ENCODE measurements at places on chromosomes 3 and 15.

GRCh38 chr15:73171711-73172110 is 119.4 kb downstream of the NEO1 start:
- no peak for DNase-seq

- peak; percentile 68 for DNase-seq
These were observed 62.6 kb upstream of the SLC2A2 start for GRCh38 chr3:171088964-171089754.

DNA sequence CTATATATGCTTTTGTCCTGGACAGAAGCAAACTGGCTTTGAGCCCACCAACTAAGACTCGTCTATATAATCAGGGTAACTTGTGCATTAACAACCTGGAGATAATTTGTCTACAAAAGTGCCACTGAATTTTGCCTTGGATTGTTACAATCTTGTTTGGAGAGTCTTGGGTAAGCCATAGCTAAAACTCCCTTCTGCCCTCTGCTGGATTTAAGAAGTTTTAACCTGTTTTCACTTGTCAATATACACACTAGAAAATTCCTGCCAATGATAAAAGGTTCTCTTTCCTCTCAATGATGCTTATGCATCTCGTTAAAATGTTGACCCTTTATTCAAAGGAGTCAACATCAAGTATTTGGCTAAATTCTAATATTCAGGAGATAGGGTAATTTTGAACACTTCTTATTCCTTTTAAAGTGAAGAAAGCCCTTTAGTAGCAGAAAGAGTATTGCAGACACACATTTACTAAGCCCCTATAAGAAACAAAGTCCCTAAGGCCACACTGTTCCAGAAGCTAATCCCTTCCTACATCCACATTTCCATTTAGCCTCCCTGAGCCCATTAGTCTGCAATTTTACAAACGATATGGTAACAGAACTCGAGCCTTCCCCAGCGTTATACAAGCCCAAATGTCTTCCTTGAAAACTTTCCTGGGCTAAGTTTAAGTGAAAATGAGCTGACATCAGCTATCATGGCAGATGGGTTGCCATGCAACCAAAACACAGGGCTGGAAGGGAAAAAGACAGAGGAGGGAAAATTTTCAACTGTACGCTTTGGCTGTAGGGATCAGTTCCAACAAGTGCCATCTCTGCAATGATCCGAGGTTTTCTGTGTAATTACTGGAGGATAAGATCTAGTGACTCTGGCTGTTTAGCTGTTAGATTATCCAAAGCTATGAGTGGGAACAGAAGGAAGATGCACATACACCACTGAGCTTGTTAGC is 75.9 kb upstream of the FGF12 start:
- DNase-seq = no peak

GRCh38 chr3:126924458-126924857 is 58.5 kb upstream of the PLXNA1 start:
- DNase-seq = no peak

GRCh38 chr3:197471221-197472010 is 84.4 kb downstream of the BDH1 start:
- no peak for DNase-seq

DNA sequence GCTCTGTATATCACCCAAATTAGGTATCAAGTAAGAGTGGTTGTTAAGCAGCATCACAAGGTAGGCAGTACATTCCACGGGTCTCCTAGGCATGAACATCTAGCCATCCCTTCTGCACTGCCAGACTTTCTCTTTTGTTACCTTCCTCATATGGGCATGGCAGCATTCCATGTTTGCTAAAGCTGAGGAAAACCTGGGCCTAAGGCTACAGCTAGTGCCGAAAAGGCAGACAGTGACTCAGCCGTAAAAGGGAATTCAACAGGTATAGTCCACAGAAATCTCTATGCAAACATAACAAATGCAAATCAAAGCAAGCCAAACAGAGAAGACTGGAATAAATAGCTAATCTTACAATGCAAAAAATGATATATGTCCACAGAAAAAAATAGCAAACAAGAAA is 645.4 kb downstream of the ZBBX start:
- no peak for DNase-seq

DNA sequence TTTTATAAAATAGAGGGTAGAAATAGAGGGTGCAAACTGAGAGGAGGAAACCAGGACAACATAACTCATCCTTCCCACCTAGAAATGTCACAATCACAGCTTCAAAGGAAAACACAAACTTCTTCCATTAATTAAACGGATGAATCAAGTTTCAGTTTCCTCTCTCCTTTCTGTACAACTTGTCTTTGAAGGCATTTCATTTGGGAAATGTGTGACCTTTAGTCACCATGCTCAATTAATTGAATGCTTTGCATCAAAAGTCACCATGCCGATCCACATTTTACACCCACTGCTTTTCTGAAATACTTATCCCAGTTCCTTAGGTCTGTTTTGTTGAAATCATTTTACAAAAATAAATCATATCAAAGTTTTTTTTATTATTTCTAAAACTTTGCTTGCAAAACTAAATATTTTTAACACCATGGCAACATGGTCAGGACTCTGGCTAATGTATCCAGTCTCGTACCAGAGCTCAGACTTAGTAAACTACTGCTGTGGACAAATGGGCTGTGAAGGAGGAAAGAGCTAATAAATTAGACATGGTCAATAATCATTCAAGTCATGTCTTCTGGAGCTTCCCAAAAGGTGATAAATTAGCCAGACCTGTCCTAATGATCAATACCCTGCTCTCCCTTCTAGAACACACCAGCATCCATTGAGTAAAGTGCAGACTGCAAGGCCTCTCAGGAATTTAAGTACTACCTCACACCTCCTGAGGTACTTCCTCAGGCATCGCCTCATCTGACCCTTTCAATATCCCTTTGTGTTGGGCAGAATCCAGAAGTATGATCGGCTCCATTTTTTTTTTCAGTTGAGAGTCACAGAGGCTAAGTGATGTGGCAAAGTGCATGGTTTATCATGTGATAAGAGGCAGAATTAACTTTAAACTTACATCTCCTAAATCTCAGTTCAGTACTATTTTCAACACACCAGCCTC is 161.3 kb downstream of the GREM1 start:
- DNase-seq = no peak

- no peak for DNase-seq
These were observed 88.2 kb downstream of the AP4E1 start for GRCh38 chr15:50996641-50997040.

DNA sequence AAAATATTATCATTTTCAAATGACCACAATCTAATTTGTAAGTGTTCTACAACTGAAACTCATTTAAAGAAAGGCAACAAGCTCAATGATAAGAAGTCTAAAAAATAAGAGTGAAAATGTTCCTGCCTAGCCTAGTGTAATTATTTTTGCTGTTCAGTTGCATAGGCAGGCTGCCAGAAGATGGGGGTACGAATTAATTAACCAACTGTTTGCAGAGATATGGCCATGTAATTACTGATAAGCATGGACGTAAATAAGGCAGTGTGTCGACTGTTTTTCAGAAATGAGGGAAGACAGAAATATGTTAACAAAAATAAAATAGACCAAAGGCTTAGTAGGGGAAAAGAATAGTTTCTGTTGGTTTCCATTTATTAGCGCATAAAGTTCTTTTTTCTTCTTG is 24.7 kb upstream of the SCAANT1 start:
- no peak for DNase-seq

Measured in kidney epithelial cell (primary cell).